ENCODE measurements at places on chromosomes 7 and 10.

DNA sequence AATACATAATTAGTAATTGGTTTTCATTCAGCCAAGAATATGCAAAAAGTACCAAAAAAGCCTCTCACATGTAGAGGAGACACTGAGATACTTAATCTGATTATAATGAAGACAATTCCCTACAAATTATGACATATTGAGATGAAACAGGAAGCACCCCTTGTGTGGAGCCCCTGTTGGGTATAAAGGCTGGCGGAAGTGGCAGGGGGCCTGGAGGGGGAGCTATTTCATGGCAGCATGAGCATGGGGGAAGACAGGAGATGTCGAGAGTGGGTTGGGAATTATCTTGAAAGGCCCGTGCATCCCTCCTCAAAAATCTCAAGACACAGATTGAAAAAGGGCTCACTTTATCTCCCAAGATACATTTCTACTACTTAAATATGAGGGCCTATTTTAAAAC is 96.9 kb downstream of the PIP4K2A start:
- no peak for DNase-seq

GRCh38 chr7:158588878-158589442 is 1.3 kb upstream of the PTPRN2 start:
- no peak for DNase-seq

DNA sequence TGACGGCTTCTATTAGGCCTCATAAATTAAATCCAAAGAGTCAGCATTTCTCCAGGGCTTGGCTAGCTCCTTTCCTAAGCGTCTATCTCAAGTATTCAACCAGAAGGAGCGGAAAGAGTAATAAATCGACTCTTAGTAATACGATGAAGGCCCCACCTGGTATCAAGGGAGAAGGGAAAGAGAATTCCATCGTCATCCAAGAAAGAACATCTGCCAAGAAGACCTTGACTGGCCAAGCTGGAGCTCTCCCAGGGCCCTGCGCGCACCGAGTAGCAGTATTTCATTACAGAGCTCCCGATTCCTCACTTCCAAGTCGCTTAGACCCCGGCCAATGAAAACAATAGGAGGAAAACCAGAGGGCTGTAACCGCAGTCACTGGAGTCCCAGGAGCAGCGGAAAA is 178.0 kb upstream of the FRMD4A start:
- DNase-seq, result no peak

GRCh38 chr10:72875250-72876055 is 18.1 kb upstream of the OIT3 start:
- peak; percentile 39 for DNase-seq

DNA sequence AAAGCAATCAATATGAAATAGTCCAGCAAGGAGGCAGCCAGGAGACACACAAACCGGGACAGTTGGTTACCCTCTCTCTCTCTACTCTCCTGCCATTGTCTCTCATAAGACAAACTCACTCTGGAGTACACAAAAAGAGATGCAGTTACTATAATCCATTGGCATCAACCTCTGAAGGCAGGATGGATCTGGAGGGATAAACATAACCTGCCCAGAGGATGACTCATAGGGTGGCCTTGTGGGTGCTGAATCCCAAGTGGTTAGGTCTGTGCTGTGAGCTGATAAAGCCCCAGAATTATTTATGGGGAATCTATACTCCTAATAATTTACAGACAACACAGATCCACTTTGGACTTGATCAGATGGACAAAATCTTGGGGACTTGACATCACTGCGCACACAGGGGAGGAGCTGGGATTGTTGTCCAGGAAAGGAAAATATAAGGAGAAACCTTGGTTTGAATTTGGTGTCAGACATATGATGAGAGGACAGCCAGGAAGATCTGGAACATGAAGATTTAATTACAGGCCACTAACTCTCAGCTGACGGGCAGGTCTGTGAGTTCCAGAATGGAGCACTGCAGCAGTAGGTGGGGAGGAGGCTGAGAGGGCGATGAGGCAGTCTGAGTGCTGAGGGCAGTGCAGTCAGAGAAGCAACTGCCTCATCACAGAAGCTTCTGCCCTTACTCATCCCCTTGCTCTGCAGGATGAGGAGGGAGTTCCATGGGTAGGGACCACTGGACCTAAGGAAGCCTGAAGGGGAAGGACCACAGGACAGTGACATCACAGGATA is 113.9 kb upstream of the PRSS58 start:
- DNase-seq, result no peak

DNA sequence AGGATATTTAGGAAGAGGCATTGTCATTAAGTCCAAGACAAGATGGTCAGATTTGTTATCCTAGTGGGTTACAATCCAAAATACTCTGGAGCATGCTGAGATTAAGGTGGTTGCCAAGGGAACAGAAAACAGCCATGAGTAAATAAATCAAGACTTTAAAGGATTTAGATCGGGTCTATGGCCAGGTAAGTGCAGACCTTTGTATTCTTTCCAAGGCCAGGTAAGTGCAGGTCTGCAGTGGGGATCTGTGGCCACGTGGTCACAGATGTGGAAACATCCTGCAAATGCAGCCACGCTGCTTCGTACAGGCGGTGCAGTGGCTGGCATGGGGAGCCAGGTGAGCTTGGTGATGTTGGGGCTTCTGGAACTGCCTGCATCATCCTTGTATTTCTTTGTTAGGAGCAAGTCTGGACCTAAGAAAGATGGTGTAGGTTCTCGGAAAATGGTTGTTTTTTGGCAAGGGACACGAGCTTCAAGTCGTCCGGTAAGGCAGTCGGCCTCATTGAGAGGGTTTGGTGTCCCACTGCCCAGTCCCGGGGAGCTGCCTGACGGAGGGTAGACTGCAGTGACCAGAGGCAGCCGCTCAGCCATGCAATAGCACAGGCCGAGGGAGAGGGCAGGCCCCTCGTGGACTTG is 21.8 kb downstream of the ZNF775 start:
- DNase-seq, result no peak

GRCh38 chr7:75727881-75728593 is 10.7 kb downstream of the HIP1 start:
- DNase-seq, result peak; percentile 64

DNA sequence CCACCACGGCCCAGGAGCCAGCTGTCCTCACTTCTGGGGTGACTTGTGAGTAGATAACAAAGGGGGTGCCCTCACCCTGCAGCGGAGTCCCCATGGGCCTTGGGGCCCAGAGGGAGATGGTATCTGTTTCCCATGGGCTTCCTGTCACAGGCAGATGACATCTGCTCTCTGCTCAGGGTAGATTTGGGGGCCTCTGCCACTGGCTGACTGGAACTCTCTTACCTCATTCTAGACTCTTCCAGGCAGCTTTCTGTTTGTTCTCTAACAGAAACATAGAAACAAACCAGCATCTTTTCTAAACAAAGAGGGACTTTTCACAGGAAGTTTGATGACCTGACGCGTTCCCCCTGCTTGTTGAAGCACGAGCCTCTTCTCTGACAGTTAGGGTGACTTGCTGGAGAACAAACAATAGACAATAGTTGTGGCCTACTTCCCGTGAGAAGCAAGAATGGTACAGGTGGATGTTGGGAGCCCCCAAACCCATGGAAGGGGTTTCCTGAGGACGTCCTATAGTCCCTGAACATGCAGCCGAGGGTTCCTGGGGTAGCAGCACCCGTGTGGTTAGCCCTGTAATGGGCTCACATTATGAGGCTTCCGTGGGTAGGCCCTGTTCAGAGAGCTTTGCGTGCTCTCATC is 61.6 kb downstream of the GRK5 start:
- peak; percentile 83 for DNase-seq

DNA sequence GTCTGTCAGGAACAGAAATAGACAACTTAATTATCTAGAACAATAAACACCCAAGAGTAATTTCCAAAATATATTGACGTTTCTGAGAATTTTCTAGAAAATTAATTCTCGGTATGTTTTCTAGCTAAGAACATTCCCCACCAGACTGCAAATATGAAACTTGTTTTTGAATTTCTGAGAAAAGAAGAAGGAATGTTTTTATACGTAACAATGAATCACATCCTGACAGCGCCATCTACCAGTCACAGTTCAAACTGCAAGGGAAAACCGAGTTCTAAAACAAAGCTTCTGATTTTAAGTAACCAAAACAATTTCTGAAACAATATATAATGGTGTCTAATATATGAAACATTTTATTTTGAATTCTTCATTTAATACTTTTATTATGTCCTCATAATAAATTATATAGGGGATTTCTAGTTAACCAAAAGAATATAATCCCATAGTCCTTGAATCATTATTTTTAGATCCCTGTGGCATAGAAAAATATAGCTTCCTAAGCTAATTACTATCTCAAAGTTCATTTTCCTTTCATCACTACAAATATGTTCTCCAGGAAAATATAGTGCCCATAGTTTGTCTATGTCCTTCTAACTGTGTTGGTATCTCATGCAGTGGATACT is 34.5 kb upstream of the MEOX2 start:
- no peak for DNase-seq

GRCh38 chr10:76001461-76001860 is 570.0 kb downstream of the LRMDA start:
- no peak for DNase-seq

DNA sequence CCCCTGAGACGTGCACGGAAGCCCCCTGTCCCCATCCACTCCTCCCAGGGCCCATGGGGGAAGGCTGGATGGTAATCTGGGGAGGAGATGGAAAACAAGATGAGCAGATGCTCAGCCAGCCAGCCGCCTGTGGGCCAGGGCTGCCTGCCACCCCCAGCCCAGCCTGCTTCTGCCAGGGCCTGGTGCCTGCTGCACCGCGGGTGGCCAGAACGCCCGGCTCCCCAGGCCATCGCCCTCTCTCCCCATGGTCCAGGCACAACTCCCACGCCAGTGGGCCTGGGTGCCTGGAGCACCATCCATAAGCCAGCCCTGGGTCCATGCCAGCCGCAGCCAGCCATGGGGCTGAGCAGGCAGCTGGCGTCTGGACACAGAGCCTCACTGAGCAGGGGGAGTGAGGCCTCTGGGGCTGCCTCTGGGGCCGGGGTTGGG is 57.2 kb upstream of the ELN start:
- no peak for DNase-seq

DNA sequence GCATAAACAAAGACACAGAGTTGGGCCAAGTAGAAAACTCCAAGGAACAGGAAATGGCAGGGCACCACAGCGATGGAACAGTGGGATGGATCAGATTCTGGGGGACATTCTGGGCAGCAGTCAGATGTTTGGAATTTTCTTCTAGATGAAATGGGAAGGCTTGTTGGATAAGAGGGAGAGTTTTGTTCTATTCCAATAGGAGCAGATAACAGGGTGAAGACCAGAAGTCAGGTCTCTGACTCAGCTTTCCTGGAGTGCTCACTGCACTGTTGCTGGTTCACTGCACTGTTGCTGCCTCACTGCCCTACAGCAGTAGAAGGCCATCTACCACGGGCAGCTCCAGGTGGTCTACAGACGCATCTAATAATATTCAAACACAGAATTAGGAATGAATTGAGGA is 135.6 kb downstream of the ATE1 start:
- no peak for DNase-seq

- DNase-seq, result no peak
Measured at GRCh38 chr7:36916116-36916515, 191.8 kb upstream of the AOAH start.

DNA sequence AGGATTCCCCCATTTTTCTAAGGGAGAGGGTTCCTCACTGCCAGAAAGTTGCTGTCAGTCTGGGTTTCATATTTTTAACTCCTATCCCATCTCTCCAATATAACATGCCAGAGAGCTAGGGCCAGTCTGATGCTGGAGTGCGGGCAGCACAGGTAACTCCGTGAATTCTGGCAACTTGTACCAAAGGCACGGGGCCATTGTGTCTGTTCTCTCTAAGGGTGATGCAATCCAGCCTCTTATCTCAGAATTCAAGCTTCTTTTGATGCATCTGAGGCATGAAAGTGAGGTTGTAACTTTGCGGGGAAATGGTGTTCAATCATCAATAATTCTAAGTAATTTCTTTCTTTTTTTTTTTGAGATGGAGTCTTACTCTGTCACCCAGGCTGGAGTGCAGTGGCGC is 1074.4 kb downstream of the TYW1 start:
- no peak for DNase-seq

GRCh38 chr10:64170791-64171190 is 649.6 kb downstream of the REEP3 start:
- no peak for DNase-seq

Data from CD4-positive, alpha-beta T cell treated with Interleukin-15 for 4 hours (primary cell).